T-helper 17 cell (primary cell): ENCODE measurements at places on chromosomes 12 and 14.

GRCh38 chr12:89373763-89374572 is 21.7 kb upstream of the DUSP6 start:
- no peak for DNase-seq

DNA sequence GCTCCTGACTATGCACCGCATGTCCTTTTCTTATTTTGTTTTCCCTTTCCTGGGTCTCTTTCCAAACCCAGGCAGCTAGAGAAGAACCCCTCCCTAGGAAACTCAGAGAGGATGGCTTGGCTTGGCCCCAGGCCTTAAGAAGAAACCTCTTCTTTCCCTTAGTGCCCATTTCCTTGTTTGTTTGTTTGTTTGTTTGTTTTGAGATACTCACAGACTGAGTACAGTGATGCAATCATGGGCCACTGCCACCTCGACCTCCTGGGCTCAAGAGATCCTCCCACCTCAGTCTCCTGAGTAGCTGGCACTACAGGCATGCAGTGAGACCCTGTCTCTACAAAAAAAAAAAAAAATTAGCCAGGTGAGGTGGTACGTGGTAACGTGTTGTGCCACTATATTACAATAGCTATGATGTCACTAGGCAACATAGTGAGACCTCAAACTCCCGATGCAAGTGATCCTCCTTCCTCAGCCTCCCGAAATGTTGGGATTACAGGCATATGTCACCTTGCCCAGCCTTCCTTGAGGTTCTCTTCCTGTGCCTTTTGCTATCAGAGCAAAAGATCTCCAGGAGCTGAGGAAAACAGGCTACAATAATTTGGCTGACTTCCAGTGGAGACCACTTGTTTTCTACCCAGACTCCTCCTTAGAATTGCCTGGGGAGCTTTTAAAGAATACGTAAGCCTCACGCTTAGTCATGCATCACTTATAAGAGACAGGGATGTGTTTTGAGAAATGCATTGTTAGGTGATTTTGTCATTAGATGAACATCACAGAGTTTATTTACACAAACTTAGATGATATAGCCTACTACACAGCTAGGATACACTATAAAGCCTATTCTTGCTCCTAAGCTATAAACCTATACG is 34.5 kb upstream of the LGALS3 start:
- DNase-seq = no peak

- DNase-seq = no peak
These were observed 25.9 kb downstream of the SYNDIG1L start for GRCh38 chr14:74400031-74400685.

GRCh38 chr12:113722747-113723146 is 243.4 kb downstream of the RBM19 start:
- no peak for DNase-seq

GRCh38 chr14:78848234-78848820 is 678.2 kb downstream of the NRXN3 start:
- no peak for DNase-seq

GRCh38 chr12:9991876-9992275 is 7.0 kb downstream of the CLEC1B start:
- DNase-seq = no peak

DNA sequence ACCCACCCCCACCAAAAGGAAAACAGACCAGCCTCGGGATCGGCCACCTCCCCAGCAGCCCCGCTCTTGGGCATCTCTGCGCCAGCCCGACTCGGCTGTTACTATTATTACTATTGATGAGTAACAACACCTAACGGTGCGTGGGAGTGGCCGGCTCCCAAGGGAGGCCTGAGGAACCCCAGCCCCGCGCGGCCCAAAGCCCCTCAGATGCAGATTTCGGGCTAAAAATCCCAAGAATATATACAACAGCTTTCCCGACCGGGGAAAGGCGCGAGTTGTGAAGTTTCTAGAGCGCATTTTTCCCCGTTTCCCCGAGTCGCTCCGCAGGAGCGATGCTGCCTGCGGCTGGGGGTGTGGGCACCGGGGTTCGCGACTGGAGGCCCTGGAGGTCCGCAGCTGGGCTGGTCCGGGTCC is 565 bp downstream of the NT5DC3 start:
- DNase-seq = no peak

DNA sequence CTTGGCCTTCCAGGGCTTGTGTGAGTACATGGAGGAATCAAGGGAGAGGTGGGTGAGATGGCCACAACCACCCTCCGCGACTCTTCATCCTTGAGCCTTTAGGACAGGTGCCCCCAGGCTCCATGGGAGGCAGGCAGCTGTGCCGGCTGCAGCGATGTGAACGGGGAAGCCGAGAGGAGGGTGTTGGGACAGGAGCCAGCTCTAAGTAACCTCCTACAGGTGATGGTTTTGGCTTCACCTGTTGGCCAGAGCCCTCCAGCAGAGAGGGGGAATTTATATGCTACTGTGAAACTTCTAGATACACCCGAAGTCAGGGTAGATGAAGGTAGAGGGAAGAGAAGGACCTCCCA is 132.2 kb upstream of the HIF1A start:
- no peak for DNase-seq

- no peak for DNase-seq
These were observed 1064.1 kb upstream of the FLRT2 start for GRCh38 chr14:84465880-84466279.

DNA sequence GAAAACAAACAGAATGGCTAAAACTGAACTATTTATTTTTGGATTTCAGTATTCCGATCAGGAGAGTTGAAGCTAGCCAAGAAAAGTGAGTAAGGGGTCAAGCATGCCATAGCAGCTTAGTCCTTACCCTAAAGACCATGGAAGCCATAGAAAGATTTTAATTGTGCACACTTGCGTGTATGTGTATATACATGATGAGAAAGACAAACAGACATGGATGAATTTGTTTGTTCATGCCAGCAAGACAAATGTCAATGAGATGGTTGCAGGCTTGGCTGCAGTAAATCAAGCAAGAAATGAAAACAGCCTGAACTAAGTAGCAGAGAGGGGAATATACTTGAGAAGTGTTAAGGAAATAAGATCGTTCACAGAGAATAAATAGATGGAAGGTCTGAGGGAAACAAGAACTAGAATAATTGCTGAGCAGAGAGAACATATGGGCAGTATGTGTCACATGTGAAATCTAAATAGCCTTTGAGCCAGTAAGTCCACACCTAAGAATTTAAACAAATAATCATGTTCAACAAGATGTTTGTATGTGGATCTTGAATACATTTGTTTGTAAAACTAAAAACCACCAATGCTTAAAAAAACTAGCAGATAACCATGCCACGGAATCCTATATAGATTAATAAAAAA is 14.8 kb downstream of the SNW1 start:
- DNase-seq = no peak

DNA sequence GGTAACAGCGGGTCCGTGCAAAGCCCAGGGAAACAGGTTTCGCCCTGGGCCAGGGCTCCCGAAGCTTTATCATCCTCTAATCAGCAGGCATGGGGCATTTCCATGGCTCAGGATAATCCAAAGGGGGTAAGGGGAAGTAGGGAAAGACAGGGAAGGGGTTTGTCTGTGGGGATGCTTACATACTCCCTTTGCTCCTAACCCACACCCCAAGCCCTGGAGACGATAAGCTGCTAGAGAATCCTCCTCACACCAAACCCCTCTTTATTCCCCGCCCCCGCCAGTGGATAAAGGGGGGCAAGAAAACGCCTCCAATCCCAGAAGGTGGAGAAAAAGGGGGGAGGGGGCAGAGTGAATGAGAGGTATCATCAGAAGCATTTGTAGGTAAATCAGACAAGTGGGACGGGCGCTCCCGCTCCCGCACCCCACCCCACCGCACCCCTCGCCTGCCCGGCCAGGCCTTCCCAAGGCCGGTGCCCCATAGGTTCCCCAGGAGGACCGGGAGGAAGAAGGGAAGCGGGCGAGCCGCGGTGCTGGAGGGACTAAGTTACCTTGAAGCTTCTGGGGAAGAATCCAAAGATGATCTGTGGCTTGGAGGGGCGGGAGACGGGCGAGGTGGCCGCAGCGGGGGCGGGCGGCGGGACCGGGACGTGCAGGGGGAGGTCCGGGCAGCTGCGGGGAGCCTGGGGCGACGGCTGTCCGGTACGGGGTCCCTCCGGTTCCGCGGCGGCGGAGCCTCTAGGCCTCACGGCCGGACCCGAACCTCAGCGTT is 762 bp downstream of the PPP2R5E start:
- no peak for DNase-seq
